Suprapubic skin (tissue), 4 donors: ENCODE measurements at places on chromosomes 2 and 18.

DNA sequence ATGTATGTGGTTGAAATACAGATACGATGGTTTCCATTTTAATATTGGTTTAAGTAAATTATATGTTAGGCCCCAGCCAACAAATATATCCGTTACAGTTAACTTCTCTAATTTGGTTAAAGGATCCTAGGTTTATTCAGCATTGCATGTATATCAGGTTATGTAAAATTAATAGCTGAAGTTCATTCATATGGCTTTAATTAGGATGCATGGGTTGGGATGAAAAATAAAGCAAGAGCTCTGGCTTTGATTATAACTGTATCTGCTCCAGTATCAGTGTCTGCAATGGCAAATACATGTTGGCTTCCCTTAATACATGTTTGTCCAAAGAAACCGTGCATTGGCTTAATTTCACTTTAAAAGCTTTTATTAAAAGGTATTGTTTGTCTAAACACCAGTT lies 435.7 kb upstream of the SETBP1 start:
- no peak for DNase-seq

- no peak for DNase-seq
Measured at GRCh38 chr2:23513872-23514793, 129.2 kb downstream of the KLHL29 start.

- no peak for DNase-seq
Measured at GRCh38 chr18:22482948-22483347, 65.2 kb upstream of the CTAGE1 start.

DNA sequence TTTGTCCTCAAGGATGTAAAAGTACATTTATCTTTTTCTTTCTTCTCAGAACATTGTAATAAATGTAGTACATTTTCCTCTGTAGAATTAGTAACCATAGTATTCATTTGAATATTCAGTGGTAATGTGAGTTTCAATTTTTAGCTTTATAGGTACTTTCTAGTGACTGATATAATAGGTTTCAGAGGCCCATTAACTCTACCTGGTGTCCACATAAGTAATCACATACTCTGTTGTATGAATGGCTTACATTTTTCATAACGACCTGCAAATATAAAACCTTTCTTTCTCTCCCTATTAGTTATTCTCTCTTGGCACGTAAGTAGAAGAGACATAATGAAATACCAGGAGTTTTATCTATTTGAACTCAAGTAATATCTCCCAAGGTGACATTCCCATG lies 1017.6 kb downstream of the DPP10 start:
- no peak for DNase-seq

GRCh38 chr18:44409515-44409914 lies 271.2 kb upstream of the SETBP1 start:
- no peak for DNase-seq
